Left renal cortex interstitium (tissue), 4 donors: ENCODE measurements at places on chromosomes 6 and 20. TPM values are rescaled to one million over a fixed set of nuclear protein-coding genes. Genes with fewer than 3 reads are reported as not detected.

DNA sequence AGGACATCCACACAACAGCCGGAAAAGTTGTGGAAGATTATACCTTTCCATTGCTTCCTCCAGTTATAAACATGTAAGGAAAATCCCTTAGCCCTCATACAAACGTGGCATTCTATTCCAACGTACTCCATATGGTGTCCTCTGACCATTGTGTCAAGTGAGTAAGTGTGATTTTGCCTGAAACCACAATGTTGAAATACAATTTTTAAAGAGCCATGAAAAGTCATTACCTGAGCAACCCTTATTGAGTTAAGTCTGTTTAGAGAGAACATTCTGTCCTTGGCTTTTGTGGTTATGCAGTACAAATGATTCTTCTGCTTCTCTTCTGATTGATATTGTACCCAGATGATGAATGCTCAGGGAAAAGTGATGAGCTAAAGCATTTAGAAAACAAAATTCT lies 530.1 kb downstream of the HAO1 start:
- no peak for DNase-seq

DNA sequence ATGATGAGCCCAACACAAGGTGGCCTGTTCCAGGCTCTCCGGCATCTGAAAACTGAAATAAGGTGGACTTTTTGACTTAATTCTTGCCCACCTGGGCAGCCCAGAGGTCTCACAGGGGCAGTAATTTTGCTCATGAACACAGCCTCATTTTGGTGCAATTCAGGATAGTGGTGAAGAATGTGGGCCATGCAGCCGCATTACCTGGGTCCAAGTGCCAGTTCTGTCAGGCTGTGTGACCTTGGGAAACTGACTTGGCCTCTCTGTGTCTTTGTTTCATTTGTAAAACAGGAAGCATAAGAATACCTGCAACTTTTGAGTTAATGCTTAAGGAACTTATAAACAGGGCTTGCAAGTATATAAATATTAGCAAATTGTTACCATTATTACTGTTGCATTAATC lies 5.6 kb downstream of the PREX1 start:
- DNase-seq = no peak

DNA sequence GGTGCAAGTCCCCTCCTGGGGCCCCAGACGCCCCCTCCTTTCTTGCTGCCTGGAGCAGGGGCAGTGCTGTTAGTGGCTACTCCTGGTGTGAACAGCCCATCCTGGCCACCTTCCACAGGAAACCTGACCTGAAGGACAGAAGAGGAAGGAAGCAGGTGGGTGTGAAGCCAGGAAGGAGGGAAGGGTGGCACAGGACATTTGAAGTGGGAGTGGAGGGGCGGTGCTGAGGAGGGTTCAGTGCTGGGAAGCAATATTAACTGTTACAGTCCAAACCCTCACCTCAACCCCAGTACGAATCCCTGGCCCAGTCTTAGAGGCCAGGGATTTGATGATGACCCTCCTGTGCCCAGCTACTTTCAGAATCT lies 766 bp downstream of the PRICKLE4 start:
- DNase-seq = no peak

GRCh38 chr6:106113256-106113959 lies 27.3 kb downstream of the PRDM1 start:
- DNase-seq = no peak

SAMHD1 gene
- 28.3 TPM for polyA plus RNA-seq

GNMT gene
- polyA plus RNA-seq = 0.92 TPM
